ENCODE measurements at places on chromosomes 1 and 21. TPM values are rescaled to one million over a fixed set of nuclear protein-coding genes. Genes with fewer than 3 reads are reported as not detected.

Gene NUDT4B
- total RNA-seq, result 36.4 TPM

Gene CCDC17
- 3.1 TPM for total RNA-seq

Gene CD1D
- total RNA-seq, result 17.6 TPM

Gene KRTAP11-1
- total RNA-seq, result not detected

Gene OPTC
- total RNA-seq, result not detected

Gene AADACL3
- not detected for total RNA-seq

Gene PLEKHN1
- total RNA-seq, result not detected

Gene AURKAIP1
- total RNA-seq, result 199 TPM

Gene ITLN2
- total RNA-seq, result not detected

Gene SYT6
- total RNA-seq, result not detected

Gene SPRR3
- not detected for total RNA-seq

Gene PLA2G2E
- total RNA-seq, result not detected

Gene PGBD5
- 1.3 TPM for total RNA-seq

Gene LAD1
- 0.48 TPM for total RNA-seq

Gene LCE1C
- not detected for total RNA-seq

Gene CYP2J2
- total RNA-seq, result 1.0 TPM

Gene RPS27
- total RNA-seq, result 3,794 TPM

Gene BNIPL
- 0.13 TPM for total RNA-seq

Gene ADAMTSL4
- 70.6 TPM for total RNA-seq

Gene UBE2U
- not detected for total RNA-seq

Gene LCE3E
- total RNA-seq, result not detected

Gene CD247
- total RNA-seq, result not detected

All from epithelial cell of alveolus of lung (primary cell).